Activated T-helper 2 cell treated with anti-CD3 and anti-CD28 coated beads, Interferon-gamma antibody, Interleukin-2, Interleukin-4, amounts not matched to agents 10 μg/mL and 5 μg/mL and 100 μg/mL, durations not matched to agents 14 hours and 24 hours and 36 hours (primary cell): ENCODE measurements at places on chromosomes 4 and X. TPM values are rescaled to one million over a fixed set of nuclear protein-coding genes. Genes with fewer than 3 reads are reported as not detected.

Gene MAD2L1
- total RNA-seq, result 68.7 and 70.8 TPM in 2 replicates

Gene PARM1
- not detected in 2 replicates for total RNA-seq

Gene COL25A1
- 0.07 TPM in 1 of 2 replicates, not detected in the other for total RNA-seq

Gene SPINK2
- total RNA-seq, result 0.75 TPM in 1 of 2 replicates, not detected in the other

DNA sequence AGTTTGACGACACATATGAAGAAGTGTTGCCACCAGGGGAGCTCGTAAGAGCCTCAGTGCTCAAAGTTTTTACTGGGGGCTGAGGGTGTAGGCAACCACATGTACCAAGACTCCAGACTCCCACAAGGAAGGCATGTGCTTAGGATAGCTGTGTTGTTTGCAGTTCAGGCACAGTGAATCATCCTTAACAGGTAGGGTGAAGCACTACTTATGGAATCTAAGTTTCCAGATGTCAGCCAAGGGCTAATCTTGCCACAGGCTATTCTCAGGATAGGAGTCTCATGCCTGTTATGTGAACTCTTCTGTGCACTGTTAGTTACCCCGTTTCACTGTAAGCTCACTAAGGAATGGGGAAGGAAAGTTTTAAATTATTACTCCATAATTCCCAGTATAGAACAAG lies 202.6 kb downstream of the TMA16 start:
- no peak for DNase-seq
- no peaks in the 10 kb centered on the region for H3K27me3 ChIP-seq
- no peak overlapping the region for H3K27ac ChIP-seq
- H3K4me3 ChIP-seq, result no peak overlapping the region
- H3K36me3 ChIP-seq, result no peaks in the 10 kb centered on the region

Gene TMEM150C
- not detected in 2 replicates for total RNA-seq

Gene ARAP2
- total RNA-seq, result 29.5 and 35.8 TPM in 2 replicates

- H3K36me3 ChIP-seq, result peaks cover 52% of the 10 kb centered on the region
- peaks cover 71% of the 10 kb centered on the region for H3K4me1 ChIP-seq
- H3K4me3 ChIP-seq, result peak overlapping the region; percentile 45
- DNase-seq, result peak; percentile 64
- no peaks in the 10 kb centered on the region for H3K27me3 ChIP-seq
- peak overlapping the region; percentile 94 for H3K27ac ChIP-seq
These were observed 30.7 kb downstream of the MSN start for GRCh38 chrX:65697915-65698796.

DNA sequence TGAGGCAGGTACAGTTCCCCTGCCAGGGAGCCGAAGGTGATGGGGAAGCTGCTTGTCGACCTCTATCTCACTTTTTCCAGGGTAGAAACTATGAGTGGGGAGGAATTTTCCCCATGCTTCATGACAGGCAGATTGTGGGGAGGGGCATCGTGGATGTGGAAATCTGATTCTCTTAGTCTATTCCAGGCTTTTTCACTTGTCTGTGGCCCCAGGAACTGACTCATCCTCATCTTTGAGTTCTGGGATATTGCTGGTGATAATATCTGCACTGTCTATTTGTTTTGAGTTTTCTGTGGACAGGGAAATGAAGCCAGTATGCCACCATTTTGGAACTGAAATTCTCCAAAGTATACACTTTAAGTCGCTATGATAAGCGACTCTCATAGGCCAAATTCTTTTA lies 7.6 kb upstream of the TLR2 start:
- H3K27me3 ChIP-seq, result peaks cover 30% of the 10 kb centered on the region
- H3K36me3 ChIP-seq, result peaks cover 4% of the 10 kb centered on the region
